Epithelial cell of esophagus (primary cell): ENCODE measurements at places on chromosomes 7 and 10.
A peak's percentile ranks its signal among the peaks of the same experiment; 100 is the strongest.

GRCh38 chr7:31000161-31000693, 36.5 kb downstream of the GHRHR start:
- no peak for DNase-seq

DNA sequence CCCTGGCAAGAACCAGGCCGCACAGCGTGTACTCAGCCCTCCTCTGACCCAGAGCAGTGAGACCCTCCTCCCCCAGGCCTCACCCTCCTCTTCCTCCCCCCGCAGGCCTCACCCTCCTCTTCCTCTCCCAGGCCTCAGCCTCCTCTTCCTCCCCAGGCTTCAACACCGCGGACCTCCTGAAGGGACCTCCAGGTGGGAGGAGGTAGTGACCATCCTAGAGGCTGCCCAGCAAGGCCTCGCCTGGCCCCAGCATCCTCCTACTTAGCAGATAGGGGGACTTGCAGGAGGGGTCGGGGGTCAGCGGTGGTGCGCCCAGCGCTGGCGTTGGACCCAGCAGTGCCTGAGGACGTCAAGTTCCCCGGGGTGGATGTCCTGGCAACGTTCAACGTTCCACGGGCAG, 270.8 kb downstream of the ELFN1 start:
- DNase-seq = no peak

- peak; percentile 86 for DNase-seq
Observed at GRCh38 chr10:104445359-104445758, 91.7 kb downstream of the CFAP58 start.

DNA sequence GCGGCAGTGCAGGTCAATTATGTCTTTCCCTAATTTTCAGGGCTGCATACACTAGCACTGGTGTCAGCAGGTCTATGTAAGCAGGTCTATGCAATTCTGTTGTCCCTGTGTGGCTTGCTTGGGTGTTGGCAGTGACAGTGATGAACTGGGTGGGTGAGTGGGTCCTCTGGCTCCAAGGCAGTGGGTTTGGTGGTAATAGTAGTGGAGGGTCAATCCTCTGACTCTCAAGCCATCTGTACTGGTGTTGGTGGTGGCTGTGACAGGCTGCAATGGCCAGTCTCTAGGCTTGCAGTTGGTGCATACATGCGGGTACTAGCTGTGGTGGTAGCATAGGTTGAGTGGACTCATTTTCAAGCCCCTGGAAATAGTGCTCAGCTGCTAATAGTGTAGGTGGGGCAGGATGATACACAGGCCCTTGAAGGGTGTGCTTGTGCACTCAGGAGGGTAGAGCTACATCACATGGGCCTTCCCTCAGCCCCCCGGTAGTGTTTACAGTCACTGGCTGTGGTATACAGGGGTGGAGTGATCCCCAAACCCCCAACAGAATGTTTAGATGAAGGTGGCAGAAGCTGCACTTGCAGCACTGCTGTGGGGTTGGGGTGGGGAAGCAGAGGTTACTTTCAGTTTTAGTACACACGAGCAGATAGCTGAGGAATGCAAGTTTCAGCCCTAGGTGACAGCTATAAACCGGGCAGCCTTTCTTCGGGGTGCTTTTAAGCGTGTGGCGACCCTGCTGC, 331.3 kb downstream of the PCDH15 start:
- no peak for DNase-seq

GRCh38 chr7:6460303-6460702, 12.5 kb upstream of the DAGLB start:
- no peak for DNase-seq

DNA sequence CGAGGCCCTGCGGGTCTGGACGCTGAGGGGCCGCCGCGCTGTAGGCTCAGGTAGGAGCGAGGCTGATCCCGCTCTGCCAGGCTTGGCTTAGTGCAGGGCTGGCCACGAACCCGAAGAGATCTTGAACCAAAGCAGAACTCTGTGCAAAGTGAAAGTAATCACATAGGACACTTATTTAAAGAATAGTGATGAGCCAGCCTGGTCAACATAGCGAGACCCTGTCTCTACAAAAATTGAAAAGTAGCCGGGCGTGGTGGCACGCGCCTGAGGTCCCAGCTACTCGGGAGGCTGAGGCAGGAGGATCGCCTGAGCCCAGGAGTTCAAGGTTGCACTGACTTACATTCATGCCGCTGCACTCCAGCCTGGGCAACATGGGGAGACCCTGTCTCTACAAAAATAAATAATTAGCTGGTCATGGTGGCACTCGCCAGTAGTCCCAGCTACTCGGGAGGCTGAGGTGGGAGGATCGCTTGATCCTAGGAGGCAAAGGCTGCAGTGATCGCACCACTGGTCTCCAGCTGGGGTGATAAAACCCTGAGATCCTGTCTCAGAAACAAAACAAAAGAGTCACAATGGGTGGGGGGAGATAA, 541 bp downstream of the ZSCAN25 start:
- no peak for DNase-seq
